Neural crest cell (in vitro differentiated cells): ENCODE measurements at places on chromosomes 7 and 10. TPM values are rescaled to one million over a fixed set of nuclear protein-coding genes. Genes with fewer than 3 reads are reported as not detected.

VAX1 gene
- 0.16 and 0.23 TPM in 2 replicates for total RNA-seq

C7orf33 gene
- total RNA-seq: not detected in 2 replicates

PSMC2 gene
- 122 and 124 TPM in 2 replicates for total RNA-seq

MPP7 gene
- total RNA-seq: 2.3 TPM in 2 replicates

BEND7 gene
- 21.9 and 25.0 TPM in 2 replicates for total RNA-seq

RET gene
- 1.6 and 2.5 TPM in 2 replicates for total RNA-seq

DNA sequence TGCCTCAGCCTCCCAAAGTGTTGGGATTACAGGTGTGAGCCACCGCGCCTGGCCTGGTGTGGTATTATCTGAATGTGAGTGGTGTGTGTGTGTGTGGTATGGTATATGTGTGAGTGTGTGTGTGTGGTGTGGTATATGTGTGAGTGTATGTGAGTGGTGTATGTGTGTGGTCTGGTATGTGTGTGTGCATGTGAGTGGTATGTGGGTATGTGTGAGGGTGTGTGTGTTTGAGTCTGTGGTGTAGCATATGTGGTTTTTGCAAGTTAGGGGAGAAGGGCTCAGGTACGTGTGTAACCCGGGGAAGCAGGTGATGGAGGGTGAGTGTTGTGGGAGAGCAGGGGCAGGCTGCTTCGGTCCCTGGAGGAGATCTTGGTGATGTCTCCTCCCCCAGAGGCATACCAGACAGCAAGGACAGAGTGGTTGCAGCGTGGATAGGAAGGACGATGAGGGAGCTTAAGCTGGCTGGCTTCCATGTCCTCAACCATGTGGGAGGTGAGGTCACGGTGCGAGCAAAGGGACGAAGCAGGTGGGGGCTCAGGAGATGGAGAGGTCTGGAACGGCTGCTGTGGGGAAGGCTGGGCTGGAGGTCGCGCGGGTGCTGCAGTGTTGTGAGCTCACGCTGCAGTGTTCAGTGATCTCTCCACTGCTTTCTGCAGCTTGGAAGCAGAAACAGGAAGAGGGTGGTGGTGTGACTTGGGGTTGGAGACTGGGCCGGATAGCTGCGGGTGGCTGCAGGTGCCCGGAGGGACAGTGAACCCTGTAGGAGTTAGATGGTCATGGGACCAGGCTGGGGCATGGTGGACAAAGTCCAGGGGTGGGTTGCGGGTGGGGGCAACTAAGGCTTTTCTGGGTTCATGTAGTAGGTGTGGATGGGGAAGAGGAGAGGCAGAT is 5.0 kb downstream of the ZYX start:
- DNase-seq: no peak

DNA sequence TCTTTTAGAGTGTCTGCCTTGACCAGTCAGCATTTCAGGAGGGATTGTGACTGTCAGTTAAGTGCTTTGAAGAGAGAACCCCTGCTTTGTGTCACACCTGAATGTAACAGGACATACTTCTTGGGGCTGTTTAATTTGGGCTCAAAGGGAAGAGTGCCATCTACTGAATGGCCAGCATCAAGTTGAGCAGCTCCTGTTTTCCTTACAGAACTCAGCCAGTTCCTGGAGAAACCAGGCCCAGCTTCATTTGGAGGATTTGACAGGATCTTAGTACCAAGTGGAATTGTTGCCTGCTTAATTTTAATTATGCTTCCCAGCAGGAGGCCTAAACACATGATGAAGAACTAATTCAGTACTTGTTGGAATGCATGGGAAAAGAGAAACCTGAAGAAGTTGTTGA is 8.3 kb downstream of the ADD3 start:
- DNase-seq: no peak

DNA sequence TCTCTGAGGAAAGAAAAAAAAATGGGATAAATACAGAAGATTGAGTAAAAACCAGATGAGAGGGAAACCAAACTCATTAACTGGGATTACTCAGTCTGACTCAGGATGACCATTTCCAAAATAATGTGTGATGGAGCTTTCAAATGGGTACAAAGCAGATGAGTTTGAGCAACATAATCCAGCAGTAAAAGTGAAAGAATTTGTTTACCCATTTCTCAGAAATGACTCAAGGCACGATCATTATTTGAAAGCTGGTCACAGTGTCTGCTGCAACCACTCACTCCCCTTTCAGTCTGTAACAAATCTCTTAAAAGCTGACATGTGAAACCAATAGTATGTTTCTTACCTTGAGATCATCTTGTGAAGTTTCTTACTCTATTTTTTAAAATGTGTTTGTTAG is 104.7 kb upstream of the KLF14 start:
- DNase-seq: no peak

- no peak for DNase-seq
Observed at GRCh38 chr10:52946486-52946885, 173.9 kb upstream of the MBL2 start.

DNA sequence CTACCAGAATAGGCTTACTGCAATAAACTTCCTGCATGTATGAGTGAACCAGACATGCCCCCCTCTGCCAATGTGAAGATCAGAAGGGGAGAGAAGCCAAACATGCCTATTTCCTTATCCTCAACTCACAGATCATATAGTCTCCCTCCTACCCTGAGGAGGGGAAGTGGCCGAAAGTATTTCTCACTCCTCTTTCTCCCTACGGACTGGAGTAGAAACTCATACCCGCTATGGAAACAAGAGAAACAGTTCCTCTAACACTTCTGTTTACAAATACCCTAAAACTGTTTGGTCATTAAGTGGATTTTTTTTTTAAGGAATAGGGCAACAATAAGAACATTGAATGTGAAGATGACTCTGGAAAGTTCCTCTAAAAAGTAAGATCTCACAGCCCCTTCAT is 31.4 kb downstream of the CCNJ start:
- DNase-seq: no peak

- no peak for DNase-seq
Observed at GRCh38 chr10:5582736-5583135, 58.0 kb downstream of the CALML3 start.
